Stimulated activated CD4-positive, alpha-beta T cell treated with anti-CD3 and anti-CD28 coated beads, Interleukin-12 subunit alpha, Interleukin-12 subunit beta, amount 100 ng/mL, for 4 hours (primary cell): ENCODE measurements at places on chromosomes 11 and 22.

- DNase-seq = no peak
These were observed 12.5 kb upstream of the CHST1 start for GRCh38 chr11:45677770-45678512.

DNA sequence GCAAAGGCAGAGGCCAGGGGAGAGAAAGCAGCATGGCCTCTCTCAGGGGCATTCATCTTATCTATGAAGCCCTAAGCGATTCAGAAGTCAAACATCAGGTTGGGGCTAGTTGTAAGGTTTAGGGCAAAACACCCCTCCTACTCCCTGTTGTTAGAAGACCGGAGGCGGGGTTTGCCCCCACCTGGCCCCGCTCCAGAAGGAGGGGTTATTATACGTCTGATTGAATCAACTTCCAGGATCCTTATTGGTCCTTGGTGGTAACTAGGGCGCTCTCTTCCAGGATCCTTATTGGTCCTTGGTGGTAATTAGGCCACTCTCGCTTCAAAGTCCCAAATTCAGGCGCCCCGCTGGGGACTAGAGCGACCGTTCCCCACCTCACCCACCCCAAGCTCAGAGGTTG lies 12.1 kb upstream of the SMTN start:
- no peak for DNase-seq

DNA sequence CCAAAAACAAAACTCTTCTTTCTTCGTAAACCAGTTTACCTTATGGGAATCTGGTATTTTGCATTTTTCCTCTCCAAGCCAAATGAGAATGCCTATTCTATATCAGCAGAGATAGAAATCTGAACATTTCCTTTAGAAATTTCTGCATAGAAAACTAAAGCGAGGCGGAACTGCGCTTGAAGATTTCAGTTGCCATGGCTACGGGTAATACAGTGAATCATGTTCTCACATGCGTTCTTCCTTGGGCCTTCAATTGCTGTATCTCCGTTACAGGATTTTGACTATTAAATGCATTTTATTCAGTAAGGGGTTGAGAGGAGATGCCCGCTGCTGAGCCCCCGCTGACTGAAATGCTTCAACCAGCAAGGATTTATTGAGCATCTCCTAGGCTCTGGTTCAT lies 108.2 kb upstream of the CRYBB3 start:
- no peak for DNase-seq

GRCh38 chr22:50603511-50604255 lies 3.1 kb downstream of the MAPK8IP2 start:
- no peak for DNase-seq

- DNase-seq = no peak
These were observed 11.1 kb downstream of the RSPH14 start for GRCh38 chr22:23130697-23131096.

GRCh38 chr22:26804315-26804714 lies 146.9 kb downstream of the MIAT start:
- no peak for DNase-seq

DNA sequence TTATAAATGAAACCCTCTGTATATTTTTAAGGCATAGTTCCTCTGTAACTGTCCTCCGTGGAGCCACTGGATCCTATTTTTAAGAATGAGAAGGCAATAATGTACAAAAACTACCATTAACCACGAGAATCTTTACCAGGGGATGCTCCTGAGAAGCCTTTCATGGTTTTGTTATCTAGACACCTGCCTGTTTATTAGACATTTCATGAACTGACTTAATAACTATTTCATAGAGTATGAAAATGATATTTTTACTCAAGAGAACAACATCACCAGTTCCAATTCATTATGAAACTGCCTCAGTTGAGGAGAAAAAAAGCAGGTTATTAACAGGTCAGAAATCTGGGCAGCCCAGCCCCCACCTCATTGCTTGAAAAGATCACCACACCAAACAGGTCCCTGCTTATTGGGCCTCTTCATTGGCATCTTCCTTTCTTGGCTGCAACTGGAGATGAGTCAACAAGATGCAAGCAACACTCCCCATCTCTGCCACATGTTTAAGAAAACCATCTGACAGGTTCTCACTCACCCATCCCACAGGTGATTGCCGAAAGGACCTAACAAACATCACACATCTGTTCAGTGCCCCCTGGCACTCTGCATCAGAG lies 27.8 kb downstream of the ETS1 start:
- no peak for DNase-seq

- DNase-seq = no peak
These were observed 249.8 kb upstream of the BLID start for GRCh38 chr11:122365610-122366360.

GRCh38 chr11:12441231-12441861 lies 64.0 kb downstream of the PARVA start:
- no peak for DNase-seq

DNA sequence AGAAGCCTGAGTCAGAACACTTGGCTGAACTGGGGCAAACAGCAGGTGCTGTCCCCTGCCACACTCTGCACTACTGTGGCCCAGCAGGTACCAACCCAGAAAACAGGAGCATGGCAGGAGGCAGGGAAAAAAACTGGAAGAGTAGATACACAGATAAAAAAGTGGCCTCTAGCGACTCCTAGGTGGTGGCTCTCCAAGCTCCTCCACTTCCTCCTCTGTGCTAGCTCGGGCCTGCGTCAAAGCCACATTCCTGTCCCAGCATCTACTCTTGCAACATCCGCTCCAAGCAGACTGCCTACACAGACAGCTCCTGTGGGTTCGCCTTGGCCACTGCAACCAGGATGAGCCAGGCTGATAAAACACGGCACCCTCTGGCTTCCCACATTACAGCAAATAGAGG lies 6.9 kb downstream of the OR8B12 start:
- no peak for DNase-seq
